ENCODE measurements at places on chromosomes 7 and 10. TPM values are rescaled to one million over a fixed set of nuclear protein-coding genes. Genes with fewer than 3 reads are reported as not detected.

DNA sequence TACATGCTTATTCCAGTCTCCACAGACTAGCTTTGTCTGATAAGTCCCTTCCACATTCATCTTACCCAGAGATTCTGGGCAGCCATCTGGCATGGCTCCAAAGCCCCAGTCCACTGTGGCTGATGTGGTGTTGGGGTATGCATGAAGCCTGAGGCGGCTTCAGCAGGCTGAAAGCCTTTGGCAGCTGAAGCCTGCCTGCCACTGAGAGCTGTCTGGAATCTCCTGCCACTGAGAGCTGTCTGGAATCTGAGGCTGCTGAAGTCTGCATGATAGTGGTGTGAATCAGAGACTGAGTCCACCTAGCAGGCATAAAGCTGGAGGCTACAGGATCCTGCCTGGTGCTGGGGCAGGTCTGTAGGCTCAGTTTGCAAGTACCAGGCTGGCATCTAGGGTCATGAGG, 87.1 kb downstream of the DYNC1I1 start:
- H3K27ac ChIP-seq: no peak overlapping the region
- H3K4me3 ChIP-seq: no peak overlapping the region
- H3K4me1 ChIP-seq: no peaks in the 10 kb centered on the region
- no peaks in the 10 kb centered on the region for H3K27me3 ChIP-seq

GRCh38 chr7:99111591-99111990, 32.3 kb downstream of the SMURF1 start:
- no peak for DNase-seq
- H3K27me3 ChIP-seq: no peaks in the 10 kb centered on the region
- H3K27ac ChIP-seq: no peak overlapping the region
- no peaks in the 10 kb centered on the region for H3K36me3 ChIP-seq

DNA sequence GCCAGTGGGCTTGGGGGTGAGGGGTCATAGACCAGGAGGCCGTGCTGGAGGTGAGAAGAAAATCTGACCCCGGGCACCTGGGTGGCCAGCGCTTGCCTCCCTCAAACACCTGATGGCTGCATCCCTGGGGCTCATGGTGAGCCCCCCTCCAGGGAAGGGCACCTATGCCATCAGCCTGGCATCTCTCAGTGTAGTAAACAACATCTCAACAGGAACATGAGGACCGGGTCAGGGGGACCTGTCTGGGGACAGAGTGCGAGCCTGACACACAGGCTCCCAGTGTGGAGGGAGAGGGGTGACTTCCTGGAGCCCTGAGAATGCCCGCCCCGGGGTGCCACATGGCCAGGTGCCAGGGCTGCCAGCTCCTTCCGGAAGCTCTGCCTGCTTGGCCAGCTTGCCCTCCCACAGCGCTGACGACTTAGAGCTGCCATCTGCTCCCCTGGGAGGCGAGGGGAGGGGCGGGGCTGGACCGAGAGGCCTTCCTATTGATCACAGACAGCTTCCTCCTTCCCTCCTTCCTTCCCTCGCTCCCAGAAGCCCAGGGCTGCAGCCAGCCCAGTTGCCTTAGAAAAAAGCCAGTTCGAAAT, 12.3 kb downstream of the STX1A start:
- peak; percentile 95 for DNase-seq
- H3K36me3 ChIP-seq: no peaks in the 10 kb centered on the region
- no peaks in the 10 kb centered on the region for H3K27me3 ChIP-seq
- H3K27ac ChIP-seq: peak overlapping the region; percentile 81
- H3K4me3 ChIP-seq: no peak overlapping the region

- H3K4me1 ChIP-seq: no peaks in the 10 kb centered on the region
- H3K27ac ChIP-seq: no peak overlapping the region
- H3K36me3 ChIP-seq: no peaks in the 10 kb centered on the region
- H3K4me3 ChIP-seq: no peak overlapping the region
- no peak for DNase-seq
- no peaks in the 10 kb centered on the region for H3K27me3 ChIP-seq
Measured at GRCh38 chr10:24408365-24408764, 199.4 kb downstream of the KIAA1217 start.

DNA sequence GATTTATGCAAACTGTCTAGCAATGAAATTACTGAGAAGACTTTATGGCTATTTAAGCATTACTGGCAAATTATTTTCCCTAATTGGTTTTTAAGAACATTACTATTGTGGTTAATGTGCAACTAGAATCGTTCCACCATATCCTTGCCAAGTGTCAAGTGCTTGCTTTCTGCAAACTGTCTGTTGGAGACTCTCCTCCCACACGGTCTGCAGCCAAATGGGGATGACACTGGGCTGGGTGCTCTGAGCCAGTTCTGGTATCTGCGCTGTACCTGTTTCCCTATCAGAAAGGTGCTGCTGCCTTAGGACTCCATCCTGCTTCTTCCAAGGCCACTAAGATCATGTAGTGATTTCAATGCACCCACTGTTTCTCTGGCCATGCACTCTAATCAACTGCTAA, 110.4 kb downstream of the RAMP3 start:
- no peak overlapping the region for H3K27ac ChIP-seq
- no peak for DNase-seq
- no peaks in the 10 kb centered on the region for H3K4me1 ChIP-seq
- no peaks in the 10 kb centered on the region for H3K36me3 ChIP-seq

DNA sequence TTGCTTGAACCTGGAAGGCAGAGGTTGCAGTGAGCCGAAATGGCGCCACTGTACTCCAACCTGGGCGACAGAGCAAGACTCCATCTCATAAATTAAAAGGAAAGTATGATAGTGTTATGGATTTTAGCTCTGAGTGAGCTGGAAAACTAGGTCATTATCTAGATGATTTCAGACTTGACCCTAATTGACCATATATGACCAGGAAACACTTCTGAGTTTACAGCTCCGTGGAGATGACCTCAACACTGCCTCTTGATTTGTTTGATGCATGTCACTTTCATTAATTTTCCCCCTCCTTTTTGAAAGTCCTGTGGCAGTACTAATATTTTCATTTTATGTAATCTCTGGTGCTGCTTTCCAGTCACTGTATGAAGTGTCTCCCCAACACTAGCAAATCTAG, 7.8 kb upstream of the SEC61A2 start:
- no peaks in the 10 kb centered on the region for H3K27me3 ChIP-seq
- H3K36me3 ChIP-seq: no peaks in the 10 kb centered on the region
- H3K27ac ChIP-seq: no peak overlapping the region
- DNase-seq: no peak
- H3K4me3 ChIP-seq: no peak overlapping the region
- H3K4me1 ChIP-seq: no peaks in the 10 kb centered on the region

DNA sequence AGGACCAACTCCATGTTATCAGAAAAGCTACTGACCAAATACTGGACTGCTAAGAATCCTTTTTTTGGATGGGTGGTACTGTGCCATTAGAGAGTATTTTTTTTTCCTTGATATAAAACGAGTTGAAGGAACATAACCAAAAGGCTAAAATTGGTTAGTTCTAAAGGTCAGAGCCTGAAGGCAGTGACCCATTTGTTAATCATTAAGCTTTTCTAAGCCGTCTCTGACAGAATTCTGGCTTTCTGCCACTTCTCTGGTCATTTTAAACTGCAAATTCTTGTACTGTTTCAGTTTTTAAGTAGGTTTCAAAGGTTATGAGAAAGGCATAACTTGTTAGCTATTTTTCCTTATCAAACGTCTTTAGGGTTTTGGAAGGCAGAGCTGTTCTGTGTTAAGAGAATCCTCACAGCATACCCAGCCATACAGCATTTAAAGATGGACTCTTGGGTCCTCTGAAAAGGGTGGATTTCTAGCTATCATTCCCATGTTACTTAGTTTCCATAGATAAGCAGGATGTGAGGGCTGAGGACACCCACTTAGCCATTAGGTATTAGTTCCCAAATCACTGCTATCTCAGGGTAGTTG, 196.8 kb downstream of the RNLS start:
- H3K27ac ChIP-seq: peak overlapping the region; percentile 53
- peak overlapping the region; percentile 20 for H3K4me3 ChIP-seq
- no peaks in the 10 kb centered on the region for H3K36me3 ChIP-seq
- DNase-seq: no peak
- no peaks in the 10 kb centered on the region for H3K27me3 ChIP-seq

Gene GIMAP2
- 18.2 TPM for total RNA-seq

Gene INMT
- total RNA-seq: 7.8 TPM

Gene PI4K2A
- 24.8 TPM for total RNA-seq

Gene SPDYE18
- total RNA-seq: 1.6 TPM

Gene CYP2C8
- 1.3 TPM for total RNA-seq

Gene SRRM3
- total RNA-seq: 7.9 TPM

Gene ADAM12
- total RNA-seq: 13.9 TPM

Gene AZGP1
- total RNA-seq: 4,981 TPM

All from breast epithelium (tissue), 4 donors.